CD4-positive, alpha-beta T cell treated with Interleukin-17A for 1 hour (primary cell): ENCODE measurements at places on chromosomes 4 and X.
A peak's percentile ranks its signal among the peaks of the same experiment; 100 is the strongest.

GRCh38 chr4:91621446-91621845, 682.3 kb upstream of the GRID2 start:
- DNase-seq: no peak

DNA sequence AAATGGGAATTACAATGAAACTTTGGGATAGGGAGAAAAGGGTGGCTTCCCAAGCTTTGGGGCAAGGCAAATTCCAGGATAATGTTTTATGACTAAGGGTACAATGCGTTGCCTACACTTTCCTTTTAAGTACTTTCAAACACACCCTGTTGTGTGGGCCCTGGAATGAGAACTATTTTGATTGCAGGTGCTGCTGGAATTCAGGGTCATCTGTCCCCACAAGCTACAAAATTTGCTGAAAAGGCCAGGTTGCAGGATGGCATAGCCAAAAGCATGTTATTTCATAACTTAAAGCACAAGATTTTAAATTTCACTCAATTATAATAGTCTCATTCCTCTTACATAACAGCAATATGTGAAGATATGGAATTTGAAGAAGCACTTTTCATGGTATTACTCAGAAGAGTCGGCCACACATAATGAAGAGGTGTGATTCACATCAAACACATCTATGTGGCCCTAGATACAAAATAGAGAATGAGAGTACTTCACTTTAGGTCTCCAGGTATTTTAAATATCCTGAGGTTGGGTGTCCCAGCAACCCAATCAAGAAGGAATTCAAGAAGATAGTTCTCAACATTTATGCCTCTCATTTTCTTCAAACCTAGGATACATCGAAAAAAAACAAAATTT, 89.3 kb downstream of the APBB2 start:
- DNase-seq: no peak

GRCh38 chr4:184784628-184785257, 41.0 kb downstream of the ACSL1 start:
- DNase-seq: no peak

- no peak for DNase-seq
Observed at GRCh38 chr4:170243662-170244288, 154.0 kb upstream of the AADAT start.

DNA sequence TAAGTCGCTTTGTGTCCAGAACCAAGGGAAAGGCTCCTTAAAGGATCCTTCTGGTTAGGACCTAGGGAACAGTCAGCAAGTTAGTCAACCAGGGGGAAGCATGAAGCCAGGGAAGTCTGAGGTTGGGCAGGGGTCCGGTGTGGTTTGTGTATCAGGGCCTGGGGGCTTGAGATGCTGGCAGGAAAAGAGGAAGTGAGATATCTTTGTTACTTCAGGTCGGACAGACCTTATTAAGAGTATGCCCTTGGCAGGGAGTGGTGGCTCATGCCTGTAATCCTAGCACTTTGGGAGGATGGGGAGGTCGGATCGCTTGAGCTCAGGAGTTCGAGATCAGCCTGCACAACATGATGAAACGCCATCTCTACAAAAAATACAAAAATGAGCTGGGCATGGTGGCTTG, 52.3 kb upstream of the TRPC5OS start:
- no peak for DNase-seq

GRCh38 chrX:23908219-23909004, 606 bp downstream of the CXorf58 start:
- no peak for DNase-seq

DNA sequence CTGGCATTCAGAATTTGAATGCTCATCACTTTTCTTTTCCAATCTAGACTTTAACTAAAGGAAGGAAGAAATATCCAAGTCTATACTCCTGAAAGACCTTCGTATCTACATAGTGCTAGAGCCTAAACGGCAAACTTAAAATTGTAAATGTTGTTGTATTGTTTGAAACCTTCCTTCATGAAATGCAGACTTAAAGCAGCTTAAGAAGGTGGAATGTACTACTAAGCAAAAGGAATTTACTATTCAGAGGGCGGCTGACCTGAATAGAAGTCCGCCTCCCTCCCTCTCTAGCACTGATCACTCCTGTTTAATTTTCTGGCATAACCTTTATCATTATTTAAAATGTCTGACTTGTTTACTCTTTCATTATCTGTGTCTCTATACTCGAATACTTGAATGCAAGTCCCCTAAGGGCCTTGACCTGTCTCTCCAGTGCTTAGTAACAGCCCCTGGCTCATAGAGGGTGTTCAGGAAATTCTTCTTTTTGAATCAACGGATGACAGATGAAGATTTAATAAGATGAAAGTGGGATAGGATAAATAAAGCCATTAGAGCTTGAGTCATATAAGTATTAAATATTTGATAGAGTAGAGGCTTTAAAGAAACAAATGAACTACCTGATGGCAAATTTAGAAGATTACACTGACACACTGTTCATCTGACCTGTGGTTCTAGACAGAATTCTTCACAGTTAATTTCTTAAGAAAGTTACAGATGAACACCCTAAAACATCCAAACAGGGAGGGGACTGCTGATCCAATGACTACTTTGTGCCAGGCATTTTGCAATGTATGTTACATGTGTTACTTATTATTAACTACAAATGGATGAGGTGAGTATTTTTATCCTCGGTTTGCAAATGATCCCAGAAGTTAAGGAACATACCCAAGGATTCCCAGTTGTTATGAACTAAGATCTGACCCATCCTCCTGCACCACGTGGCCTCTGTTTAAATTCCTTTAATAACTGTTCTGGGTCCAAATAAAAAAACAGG, 20.2 kb upstream of the RBPJ start:
- DNase-seq: no peak

GRCh38 chr4:101774807-101775206, 15.7 kb upstream of the BANK1 start:
- no peak for DNase-seq

- no peak for DNase-seq
Observed at GRCh38 chr4:153547520-153547919, 81.4 kb downstream of the TMEM131L start.

DNA sequence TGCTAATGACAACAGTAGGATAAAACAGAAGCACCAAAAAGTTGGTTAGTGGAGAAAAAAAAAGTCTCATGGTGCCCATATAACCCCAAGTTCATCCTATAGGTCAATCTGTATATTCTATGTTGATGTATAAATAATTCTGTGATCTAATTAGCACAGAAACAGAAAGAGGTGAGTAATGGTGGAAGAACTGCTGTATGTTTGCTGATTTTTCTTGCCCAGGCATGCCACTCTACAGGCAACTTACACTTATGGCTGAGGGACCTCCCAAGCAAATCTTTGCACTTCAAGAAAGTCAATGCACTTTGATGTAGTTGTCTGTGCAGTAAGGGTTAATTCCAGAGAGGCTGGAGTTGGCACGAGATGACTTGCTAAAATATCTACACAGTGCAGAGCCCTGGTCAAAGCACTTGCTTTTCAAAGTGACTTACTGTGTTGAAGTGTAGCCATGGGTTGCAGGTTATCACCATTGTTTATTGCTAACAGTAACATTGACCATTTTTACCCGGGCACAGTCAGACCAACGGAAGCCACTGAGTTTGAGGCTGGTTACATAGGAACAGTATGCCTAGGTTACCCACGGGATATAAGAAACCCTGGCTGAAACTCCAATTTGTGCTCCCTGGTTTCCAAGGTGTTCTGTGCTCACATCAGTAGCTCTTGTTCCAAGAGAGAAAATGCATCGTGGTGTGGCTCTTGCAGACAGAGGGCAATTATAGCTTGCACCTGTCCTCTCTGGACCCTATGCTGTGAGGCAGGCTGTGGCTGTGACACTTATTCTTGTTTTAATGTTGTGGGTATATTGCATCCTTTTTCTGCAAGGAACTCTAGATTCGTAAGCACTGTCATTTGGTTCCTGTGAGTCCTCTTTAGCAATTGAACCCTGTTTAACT, 141.3 kb upstream of the FTHL17 start:
- DNase-seq: no peak

- DNase-seq: no peak
Observed at GRCh38 chr4:138734746-138735145, 280.8 kb upstream of the NOCT start.

DNA sequence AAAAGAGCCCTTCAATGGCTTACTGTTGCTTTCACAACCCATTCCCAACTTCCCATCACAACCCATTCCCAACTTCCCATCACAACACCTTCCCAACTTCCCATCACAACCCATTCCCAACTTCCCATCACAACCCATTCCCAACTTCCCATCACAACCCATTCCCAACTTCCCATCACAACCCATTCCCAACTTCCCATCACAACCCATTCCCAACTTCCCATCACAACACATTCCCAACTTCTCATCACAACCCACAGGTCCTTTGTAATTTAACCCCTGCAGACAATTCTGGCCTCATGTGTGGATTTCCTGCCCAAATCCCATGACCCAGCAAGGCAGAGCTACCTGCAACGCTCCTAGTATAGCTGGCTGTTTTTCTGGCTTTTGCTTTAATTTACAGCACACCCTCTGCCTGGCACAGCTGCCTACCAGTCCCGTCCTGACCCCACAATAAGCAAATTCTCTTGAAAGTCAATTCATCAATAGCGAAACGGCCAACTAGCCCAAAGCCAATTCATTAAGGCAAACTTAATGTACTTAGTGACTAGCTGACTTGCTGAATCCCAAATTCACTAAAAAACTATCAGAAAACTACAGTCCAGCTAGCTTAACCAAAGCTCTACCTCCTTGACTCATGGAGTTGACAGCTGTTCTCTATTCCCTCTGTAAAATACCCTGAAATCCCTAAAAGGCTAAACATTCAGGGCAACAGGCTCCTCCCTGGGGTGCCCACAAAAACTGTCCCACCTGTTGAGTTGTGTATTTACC, 75.6 kb downstream of the AFAP1 start:
- DNase-seq: peak; percentile 34

GRCh38 chrX:24154490-24155034, 5.0 kb downstream of the ZFX start:
- DNase-seq: no peak

DNA sequence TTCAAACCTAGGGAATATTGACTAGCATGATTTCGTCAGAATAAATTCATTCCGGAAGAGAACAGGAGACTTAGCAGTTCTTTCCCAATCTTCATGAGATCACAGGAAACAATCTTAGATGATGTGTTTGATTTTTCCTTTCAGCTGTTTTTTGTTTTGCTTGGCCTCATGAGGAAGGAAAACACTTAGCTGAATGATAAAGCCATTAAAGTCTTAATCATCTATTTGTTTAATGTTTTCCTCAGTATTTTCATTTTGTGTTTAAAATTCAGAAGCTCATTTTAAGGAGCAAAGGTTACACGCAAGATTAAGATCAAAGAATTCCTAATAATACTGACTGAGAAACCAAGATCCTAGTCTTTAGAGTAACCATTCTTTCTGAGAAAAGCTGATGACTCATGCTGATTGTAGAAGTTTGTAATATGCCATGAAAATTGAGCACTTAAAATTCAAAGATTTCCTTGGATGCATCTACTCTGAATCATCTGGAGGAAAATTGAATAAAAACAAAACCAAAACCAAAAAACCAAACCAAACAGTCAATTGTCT, 15.4 kb upstream of the TBC1D19 start:
- no peak for DNase-seq

GRCh38 chrX:96764864-96765263, 80.2 kb downstream of the DIAPH2 start:
- peak; percentile 2 for DNase-seq

- DNase-seq: no peak
Observed at GRCh38 chr4:149997881-149998421, 80.3 kb upstream of the DCLK2 start.
